ENCODE measurements at places on chromosomes 4 and X.
A peak's percentile ranks its signal among the peaks of the same experiment; 100 is the strongest.

DNA sequence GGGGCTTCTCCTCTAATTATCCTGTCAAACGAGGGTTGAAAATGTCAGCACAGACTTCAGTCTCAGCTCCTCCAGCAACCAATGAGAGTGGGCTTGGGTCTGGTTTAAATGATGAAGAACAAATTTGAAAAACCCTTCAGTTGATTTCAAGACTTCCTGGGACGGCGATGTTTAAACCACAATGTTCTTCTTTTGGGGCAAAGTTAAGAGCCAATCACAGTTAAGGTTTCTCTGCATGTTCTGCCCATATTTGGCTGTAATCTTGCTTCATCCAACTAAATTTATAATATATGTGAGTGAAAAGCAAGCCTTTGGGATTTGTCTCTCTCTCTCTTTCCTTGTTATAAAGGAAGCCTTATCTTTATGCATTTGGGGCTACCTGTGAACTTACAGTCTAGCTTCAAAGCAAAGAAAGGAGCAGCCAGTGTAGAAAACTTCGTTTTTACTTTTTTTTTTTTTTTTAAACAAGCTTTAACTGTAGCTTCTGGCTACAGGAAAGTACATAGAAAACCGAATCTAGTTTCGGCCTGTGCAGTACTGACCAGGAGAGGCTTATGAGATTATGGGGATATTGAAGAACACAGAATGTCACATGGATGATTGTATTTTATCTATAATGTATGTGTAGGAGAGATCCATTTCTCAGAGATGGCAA, 46.8 kb upstream of the FAM9C start:
- peaks cover 14% of the 10 kb centered on the region for H3K27me3 ChIP-seq
- no peak overlapping the region for H3K4me3 ChIP-seq
- H3K27ac ChIP-seq = no peak overlapping the region
- peaks cover 10% of the 10 kb centered on the region for H3K4me1 ChIP-seq
- H3K36me3 ChIP-seq = no peaks in the 10 kb centered on the region

GRCh38 chr4:8574796-8575370, 5.3 kb upstream of the GPR78 start:
- no peaks in the 10 kb centered on the region for H3K4me1 ChIP-seq
- peaks cover 47% of the 10 kb centered on the region for H3K27me3 ChIP-seq
- no peaks in the 10 kb centered on the region for H3K36me3 ChIP-seq

DNA sequence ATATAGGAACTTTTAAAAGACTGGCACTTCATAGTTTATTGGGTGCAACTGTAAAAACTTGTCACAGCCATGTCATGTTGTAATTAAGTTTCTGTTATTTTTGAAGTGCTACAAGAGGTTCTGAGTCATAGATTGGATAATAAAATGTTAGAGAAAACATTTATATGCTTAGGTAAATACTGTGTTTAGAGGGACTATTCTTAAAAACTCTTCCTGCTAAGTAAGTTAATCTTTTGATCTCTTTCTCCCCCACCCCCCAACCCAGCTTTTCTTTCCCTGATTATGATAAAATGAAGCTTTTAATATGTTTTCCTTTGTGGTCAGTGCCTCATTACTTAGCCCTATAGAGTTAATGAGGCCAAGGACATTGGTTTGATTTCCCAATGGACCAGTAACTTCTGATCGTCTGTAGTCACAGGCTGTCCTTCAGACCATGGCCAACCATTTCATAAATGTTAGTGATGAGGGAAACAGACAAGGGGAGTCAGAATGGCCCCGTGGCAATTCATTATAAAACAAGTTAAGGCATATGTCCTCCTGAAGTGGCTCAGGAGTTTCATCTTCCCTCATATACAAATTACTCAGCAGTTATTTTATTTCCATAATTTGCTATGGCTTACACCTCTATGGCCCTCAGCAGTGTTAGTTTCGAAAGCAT, 3.9 kb upstream of the PDLIM5 start:
- no peak for DNase-seq
- no peaks in the 10 kb centered on the region for H3K27me3 ChIP-seq
- H3K4me1 ChIP-seq = peaks cover 26% of the 10 kb centered on the region
- peak overlapping the region; percentile 3 for H3K27ac ChIP-seq
- H3K36me3 ChIP-seq = peaks cover 7% of the 10 kb centered on the region
- H3K4me3 ChIP-seq = no peak overlapping the region

DNA sequence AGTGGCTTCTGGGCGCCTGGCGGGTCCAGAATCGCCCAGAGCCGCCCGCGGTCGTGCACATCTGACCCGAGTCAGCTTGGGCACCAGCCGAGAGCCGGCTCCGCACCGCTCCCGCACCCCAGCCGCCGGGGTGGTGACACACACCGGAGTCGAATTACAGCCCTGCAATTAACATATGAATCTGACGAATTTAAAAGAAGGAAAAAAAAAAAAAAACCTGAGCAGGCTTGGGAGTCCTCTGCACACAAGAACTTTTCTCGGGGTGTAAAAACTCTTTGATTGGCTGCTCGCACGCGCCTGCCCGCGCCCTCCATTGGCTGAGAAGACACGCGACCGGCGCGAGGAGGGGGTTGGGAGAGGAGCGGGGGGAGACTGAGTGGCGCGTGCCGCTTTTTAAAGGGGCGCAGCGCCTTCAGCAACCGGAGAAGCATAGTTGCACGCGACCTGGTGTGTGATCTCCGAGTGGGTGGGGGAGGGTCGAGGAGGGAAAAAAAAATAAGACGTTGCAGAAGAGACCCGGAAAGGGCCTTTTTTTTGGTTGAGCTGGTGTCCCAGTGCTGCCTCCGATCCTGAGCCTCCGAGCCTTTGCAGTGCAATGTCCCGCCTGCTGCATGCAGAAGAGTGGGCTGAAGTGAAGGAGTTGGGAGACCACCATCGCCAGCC, at the start of gene ATOH1:
Gene ATOH1 (plus strand): TSS at position 422 of the 663 bp plus-strand sequence. CDS start 174 bp downstream, at position 596.
- peaks cover 27% of the 10 kb centered on the region for H3K27me3 ChIP-seq
- no peaks in the 10 kb centered on the region for H3K36me3 ChIP-seq
- peak; percentile 59 for DNase-seq
- H3K27ac ChIP-seq = no peak within 1 kb of the TSS
- peak within 1 kb of the TSS; percentile 88 for H3K4me3 ChIP-seq
- no peaks in the 10 kb centered on the region for H3K4me1 ChIP-seq

GRCh38 chr4:7630568-7631287, 196.0 kb upstream of the PSAPL1 start:
- H3K27me3 ChIP-seq = peaks cover 32% of the 10 kb centered on the region
- H3K36me3 ChIP-seq = peaks cover 4% of the 10 kb centered on the region
- H3K27ac ChIP-seq = no peak overlapping the region
- H3K4me3 ChIP-seq = peak overlapping the region; percentile 24
- peak; percentile 95 for DNase-seq

- H3K36me3 ChIP-seq = no peaks in the 10 kb centered on the region
- no peak overlapping the region for H3K27ac ChIP-seq
- no peaks in the 10 kb centered on the region for H3K27me3 ChIP-seq
- no peak for DNase-seq
- H3K4me1 ChIP-seq = peaks cover 22% of the 10 kb centered on the region
These were observed 244.5 kb upstream of the PITX2 start for GRCh38 chr4:110867251-110867960.

DNA sequence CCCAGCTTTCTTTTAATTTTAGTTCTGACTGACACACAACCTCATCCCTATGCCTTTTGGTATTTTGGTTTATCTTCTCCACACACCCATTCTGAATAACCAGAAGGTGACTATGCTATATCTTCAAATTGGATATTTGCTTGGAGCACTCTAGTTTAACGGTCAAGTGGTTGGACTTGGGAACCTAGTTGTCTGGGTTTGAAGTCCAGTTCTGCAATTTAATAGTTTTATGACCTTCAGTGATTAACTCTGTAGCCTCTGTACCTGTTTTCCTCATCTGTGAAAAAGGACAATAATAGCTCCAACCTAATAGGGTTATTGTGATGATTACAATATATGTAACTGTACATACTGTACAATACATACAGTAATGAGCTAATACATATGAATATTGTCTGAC, 20.0 kb downstream of the PPM1K start:
- H3K4me1 ChIP-seq = no peaks in the 10 kb centered on the region
- H3K4me3 ChIP-seq = no peak overlapping the region
- no peak overlapping the region for H3K27ac ChIP-seq
- DNase-seq = no peak
- no peaks in the 10 kb centered on the region for H3K27me3 ChIP-seq

DNA sequence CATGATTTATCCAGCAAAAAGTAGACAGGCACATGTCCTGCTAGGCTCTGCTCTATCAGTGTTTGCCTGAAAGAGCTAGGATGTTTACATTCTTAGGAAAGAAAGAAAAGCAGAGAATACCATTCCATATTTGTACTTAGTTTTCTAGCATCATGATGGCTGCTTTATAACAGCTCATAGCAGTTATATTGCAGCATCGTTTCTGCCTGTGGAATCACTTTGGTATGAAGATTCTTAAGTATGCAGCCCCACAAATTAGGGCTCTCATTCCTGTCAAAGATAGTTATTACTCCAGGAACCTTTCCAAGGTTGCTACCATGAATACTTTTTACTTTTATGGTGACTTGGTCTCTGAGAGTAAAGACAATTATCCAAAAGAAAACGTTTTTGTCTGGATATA, 119.0 kb upstream of the MYOZ2 start:
- no peaks in the 10 kb centered on the region for H3K27me3 ChIP-seq
- no peak overlapping the region for H3K4me3 ChIP-seq
- DNase-seq = no peak
- no peak overlapping the region for H3K27ac ChIP-seq
- H3K4me1 ChIP-seq = no peaks in the 10 kb centered on the region

Data from MCF 10A (cell line).